ENCODE measurements at places on chromosomes 5 and 9.

DNA sequence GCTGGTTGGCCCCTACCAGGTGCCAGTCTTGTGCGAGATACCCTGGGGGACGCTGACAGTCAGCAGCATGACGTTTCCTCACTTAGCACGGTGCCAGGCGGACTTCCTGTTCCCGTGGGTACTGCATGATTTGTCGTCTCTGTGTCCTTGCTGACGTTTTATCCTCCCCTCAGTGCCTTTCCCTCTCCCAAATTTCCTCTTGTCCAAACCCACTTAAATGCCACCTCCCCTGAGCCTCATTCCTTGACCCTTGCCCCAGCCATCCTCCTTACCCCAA is 60.6 kb upstream of the SAP30L start:
- no peak for DNase-seq

DNA sequence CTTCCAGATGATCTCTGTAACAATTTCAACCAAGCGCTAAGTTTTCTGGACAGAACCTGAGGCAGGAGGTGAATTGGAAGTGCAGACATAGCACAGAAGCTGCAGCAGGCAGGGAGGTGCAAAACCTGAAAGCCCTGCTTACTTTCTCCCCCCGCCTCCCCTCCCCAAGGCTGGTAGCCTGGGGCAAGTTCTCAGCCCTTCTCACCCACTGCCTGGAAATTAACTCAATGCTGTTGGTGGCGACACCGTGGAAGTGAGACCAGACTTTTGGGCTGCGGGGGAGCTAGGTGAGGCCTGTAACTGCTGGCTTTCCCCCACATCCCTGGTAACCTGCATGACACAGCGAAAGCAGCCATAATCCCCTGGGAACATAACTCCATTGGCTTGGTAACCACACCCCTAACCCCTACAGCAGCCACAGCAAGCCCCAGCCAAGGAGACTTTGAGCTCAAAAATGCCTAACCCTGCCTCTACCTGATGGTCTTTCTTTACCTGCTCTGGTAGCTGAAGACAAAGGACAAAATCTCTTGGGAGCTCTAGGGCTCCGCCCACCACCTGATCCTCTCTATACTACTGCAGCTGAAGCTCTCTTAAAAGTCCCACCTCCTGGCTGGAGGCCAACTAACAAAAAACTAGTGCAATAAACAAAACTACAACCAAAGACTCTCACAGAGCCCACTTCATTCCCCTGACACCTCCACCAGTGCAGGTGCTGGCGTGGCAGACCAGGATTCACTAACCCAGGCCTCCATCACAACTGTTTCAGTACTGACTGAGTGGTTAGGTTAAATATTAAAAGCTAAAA is 11.9 kb upstream of the OR13C8 start:
- no peak for DNase-seq

GRCh38 chr5:179275941-179276837 is 69.1 kb downstream of the ADAMTS2 start:
- DNase-seq = no peak

DNA sequence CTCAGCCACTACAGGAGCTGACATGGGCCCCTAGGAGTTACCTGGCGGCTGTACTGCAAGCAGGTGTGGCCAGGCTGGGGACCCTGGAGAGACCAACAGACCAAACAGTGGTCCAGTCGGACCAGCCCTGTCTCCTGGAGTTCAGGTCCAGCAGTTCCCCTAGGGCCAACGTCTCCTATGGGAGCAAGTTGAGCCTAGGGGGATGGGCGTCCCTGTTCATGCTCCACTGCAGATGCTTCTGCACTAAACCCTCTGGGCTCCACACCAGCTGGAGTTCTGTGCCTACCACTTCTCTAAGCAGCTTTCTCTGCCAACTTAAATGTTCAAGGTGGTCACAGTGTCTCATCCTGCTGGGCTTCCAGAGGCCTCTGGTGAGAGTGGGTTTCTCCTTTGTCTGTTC is 20.6 kb upstream of the OMD start:
- DNase-seq = no peak

- DNase-seq = no peak
These were observed 11.0 kb downstream of the SPINK14 start for GRCh38 chr5:148179234-148179824.

Data from stimulated activated CD4-positive, alpha-beta T cell treated with anti-CD3 and anti-CD28 coated beads, Interleukin-1b, Interleukin-23, amount 100 ng/mL, for 1 hour (primary cell).